Jurkat, Clone E6-1 (cell line): ENCODE measurements at places on chromosomes 11 and 22.

DNA sequence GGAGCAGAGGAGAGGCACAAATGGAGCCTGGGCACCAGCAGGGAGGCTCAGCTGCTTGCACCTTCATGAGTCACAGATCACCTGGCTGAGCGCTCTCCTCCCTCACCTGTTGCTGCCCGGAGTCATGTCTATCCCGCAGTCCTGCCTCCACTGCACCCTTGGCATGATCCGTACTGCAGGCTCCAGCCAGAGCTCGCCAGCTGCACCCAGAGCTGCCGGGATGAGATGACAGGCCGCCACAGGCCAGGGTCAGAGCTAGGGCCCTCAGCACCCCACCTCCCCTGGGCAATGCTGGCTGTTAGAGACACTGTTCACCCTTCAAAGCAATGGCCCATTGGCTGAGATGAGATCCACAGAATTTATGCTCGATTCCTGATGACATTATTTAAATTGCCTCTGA, 702.8 kb downstream of the TBC1D22A start:
- no peak for DNase-seq

DNA sequence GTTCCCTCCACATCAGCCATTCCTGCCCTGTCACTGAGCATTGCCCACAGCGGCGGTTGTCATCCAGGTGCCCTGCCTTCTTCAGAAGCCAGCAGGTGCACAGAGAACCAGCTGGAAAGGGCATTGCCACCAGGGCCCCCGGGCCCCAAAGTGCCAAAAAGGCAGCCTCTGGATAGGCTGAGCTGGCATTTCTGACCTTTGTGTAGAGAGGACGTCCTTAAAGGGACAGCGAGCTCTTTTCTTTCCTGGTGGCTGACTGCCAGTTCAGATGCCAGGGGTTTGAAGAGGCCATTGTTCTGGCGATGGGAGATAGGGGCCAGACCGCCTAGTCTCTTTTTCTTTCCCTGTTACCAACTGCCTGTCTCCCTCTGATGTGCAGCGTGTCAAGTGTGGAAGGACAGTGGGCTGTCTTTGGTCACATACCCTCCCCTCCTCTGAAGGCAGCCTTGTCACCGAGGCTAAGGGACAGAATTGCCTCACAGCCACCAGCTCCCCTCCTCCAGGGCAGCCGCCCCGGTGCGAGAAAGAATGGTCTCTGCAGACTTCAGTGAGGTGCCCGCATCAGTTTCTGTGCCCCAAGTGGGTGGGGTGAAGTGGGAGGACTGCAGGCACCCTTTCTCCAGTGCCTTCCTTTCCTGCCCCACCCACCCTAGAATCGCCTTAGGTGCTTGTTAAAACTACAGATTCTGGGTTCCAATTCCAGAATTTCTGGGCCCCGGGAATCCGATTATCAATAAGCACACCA, 109.6 kb downstream of the SCN3B start:
- DNase-seq, result no peak

- no peak for DNase-seq
Measured at GRCh38 chr11:8235925-8236324, 27.8 kb downstream of the LMO1 start.

- DNase-seq, result no peak
Measured at GRCh38 chr11:10488121-10488933, 33.3 kb downstream of the AMPD3 start.

GRCh38 chr11:94784884-94785283, 16.7 kb downstream of the AMOTL1 start:
- no peak for DNase-seq

GRCh38 chr11:65404210-65404609, 17.8 kb downstream of the FRMD8 start:
- DNase-seq, result no peak

- DNase-seq, result peak; percentile 65
Measured at GRCh38 chr11:76807206-76807875, 24.2 kb downstream of the TSKU start.

GRCh38 chr11:78193806-78194205, 5.1 kb downstream of the USP35 start:
- no peak for DNase-seq

GRCh38 chr11:19785265-19785664, 72.6 kb downstream of the NAV2 start:
- DNase-seq, result no peak

DNA sequence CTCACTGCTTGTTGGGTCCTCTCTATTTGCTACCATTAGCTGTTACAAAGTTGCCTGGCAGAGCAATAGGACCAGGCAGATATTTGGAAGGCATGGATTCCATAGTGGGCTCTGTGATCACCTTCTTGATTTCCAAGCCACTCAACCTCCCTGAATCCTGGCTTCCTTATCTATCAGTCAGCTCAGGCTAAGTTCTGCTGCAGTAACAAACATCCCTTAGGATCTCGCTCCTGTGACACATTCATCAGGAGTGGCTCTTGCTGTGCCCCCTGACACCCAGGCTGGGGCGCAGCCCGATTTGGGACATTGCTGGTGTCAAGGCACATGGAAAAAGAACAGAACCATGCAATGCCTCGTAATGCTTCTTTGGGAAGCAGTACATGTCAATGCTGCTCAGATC, 503.9 kb downstream of the TBC1D22A start:
- DNase-seq, result no peak

DNA sequence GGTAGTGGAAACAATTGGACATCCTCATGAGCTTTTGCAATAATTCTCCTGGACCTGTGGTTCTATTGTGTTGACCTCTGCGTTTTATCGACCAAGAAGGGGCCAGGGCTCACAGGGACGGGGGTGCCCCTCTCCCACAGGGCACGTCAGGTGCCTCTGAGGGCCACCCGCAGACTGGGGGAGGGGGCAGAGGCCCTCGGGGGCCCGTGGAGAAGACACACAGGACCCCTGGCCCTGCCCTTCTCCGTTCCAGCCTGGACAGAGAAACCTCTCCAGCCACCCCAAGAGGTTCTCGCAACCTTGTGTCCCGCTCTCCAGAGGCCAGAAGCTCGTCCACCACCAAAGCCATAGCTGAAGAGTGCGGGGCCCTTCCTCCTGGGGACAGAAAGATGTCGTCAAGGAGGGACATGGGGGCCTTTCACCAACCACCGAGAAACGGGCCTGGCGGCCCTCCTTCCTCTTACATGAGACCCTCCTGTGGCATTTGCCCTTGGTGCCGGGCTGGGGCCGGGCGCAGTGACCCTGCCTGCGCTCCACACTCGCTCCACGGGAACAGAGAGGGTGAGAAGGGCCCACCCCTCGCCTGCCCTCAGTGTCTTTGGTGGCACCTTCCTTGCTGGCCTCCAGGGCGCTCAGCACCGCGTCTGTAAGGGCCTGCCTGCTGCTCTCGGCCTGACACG, 57.3 kb downstream of the GRAMD4 start:
- no peak for DNase-seq

- no peak for DNase-seq
Measured at GRCh38 chr11:126411971-126412381, 56.5 kb downstream of the ST3GAL4 start.

GRCh38 chr11:15106201-15106965, 8.3 kb upstream of the INSC start:
- DNase-seq, result no peak

DNA sequence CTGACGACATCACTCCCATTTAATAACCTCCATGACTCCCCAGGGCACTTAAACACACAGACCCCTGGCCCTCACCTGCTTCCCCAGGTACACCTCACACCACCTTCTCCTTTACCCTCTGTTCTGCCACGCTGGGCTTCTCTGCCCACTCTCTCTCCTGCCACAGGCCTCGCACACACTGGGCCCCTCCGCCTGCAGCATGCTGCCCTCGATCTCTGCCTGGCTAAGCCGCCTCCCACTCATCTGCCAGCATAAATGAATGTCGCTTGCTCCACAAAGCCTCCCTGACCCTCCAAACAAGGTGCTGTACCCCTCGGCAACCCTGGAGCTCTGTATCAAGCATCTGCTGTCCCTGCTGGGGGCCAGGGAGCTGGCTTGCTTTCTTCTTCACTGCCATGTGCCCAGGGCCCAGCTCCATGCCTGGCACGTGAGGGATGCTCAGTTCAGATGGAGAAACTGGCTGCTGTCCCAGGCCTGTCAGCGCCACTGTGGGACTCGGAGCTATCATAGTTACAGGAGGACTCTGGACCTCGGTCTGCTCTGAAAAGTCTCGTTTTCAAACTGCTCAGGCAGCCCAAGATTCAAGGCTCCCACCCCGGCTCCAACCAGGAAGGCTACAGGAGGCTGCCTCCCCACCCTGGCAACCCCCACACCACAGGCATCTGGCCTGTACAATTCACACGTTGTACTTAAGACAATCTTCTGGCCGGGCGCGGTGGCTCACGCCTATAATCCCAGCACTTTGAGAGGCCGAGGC, 11.9 kb downstream of the TTLL1 start:
- DNase-seq, result no peak

DNA sequence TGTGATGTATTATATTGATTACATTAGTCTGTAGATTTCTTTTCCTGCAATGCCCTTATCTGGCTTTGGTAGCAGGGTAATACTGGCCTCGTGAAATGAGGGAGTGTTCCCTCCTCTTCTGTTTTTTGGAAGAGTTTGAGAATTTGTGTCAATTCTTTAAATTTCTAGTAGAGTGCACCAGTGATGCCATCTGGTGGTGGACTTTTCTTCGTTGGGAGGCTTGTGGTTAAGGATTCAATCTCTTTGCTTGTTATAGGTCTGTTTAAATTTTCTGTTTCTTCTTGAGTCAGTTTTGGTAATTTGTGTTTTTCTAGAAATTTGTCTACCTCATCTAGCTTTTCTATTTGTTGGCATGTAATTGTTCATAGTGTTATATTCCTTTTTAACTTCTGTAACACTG, 18.9 kb downstream of the SHANK3 start:
- peak; percentile 47 for DNase-seq

DNA sequence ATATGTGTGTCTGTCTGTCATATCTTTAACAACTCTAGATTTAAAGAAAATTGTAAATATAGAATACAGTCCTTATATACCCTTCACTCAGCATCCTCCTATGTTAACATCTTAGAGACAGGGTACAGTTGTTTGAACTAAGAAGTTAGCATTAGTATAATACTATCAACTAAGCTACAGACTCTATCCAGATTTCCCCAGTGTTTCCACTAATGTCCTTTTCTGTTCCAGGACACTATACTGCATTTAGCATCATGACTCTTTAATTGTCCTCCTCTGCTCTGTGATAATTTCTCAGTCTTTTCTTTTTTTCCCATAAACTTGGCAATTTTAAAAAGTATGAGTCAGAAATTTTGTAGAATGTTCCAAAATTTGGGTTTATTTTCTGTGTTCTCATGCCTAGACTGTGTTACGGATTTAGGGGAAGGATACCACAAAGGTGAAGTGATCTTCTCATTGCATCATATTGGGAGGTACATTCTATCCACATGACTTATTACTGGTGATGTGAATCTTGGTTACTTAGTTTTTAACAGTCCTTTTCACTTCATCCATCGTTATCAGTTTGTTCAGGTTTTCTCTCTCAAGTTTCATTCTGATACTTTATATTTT, 168.4 kb downstream of the SBF2 start:
- DNase-seq, result no peak

GRCh38 chr11:121426476-121427399, 25.4 kb upstream of the SORL1 start:
- DNase-seq, result no peak

DNA sequence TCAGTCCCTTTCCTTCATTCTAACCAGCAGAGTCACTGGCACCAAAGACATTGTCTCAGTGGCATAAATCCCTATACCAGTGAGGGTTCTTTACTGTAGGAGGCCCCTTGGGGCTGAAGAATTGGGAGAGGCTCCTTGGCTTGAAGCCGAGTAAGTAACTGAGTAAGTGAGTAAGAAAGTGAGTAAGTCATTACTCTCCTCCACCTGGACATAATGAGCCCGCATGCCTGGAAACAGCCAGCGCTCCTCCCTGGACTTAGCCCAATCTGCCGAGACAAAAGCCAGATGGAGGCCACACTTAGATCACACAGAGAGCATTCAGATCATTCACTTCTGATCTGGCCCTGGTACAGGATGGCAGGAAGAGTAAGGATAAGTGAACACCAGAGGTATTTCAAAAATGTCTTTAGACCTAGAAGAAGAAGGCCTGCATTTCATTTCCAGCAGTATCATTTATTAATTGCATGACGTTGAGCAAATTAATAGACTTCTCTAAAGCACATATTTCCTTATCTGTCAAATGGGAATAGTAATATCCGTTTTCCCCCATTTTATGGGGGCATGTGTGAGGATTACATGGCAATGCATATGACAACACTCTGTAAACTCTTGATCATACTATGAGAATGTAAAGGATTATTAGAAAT, 8.2 kb upstream of the MICAL3 start:
- DNase-seq, result no peak

- DNase-seq, result no peak
Measured at GRCh38 chr11:11860103-11860979, 18.6 kb downstream of the USP47 start.

GRCh38 chr22:30284172-30284571, 5.1 kb downstream of the CASTOR1 start:
- DNase-seq, result no peak

DNA sequence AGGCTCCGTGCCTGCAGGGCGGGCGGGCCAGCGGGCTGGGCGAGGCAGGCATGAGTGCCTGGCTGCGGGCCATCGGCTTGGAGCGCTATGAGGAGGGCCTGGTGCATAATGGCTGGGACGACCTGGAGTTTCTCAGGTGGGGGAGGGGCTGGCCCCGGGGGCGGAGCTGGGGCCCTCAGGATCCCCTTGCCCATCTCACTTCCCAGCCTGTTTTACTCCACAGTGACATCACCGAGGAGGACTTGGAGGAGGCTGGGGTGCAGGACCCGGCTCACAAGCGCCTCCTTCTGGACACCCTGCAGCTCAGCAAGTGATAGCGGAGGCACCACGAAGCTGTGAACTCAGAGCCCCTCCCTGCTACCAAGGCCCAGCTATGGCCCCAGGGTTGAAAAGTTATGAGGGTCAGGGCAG, 5.9 kb downstream of the PHOX2A start:
- peak; percentile 38 for DNase-seq

DNA sequence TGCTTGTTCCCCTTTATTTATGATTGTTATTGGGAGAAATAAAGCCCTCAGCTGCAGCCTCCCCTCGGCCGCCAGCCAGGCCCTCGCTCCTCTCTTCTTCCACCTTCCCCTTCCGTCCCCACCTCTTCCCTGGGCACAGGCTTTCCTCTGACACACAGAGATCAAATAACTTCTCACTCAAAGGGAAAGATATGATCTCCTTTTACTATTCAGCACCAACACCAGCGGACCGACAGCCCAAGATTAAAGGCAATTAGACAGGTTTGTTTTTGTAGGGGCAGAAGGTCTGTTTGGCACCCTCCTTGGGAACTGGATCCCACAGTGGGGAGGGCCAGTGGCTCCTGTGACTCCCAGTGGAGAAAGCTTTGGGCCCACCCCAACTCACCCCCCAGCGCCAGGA, 23.0 kb downstream of the NECTIN1 start:
- DNase-seq, result no peak

- no peak for DNase-seq
Measured at GRCh38 chr22:26589367-26589844, 526 bp downstream of the TPST2 start.
